Activated CD4-positive, alpha-beta memory T cell treated with anti-CD3 and anti-CD28 coated beads, Interleukin-2, amount 10 ng/mL, durations not matched to agents 7 days and 5 days (primary cell): ENCODE measurements at places on chromosomes 7 and 10. TPM values are rescaled to one million over a fixed set of nuclear protein-coding genes. Genes with fewer than 3 reads are reported as not detected.

SLC16A12 gene
- total RNA-seq, result not detected

IKZF1 gene
- 404 TPM for total RNA-seq

RNLS gene
- 1.3 TPM for total RNA-seq

AUTS2 gene
- total RNA-seq, result 17.7 TPM

FAM13C gene
- total RNA-seq, result not detected

NUB1 gene
- total RNA-seq, result 62.1 TPM

SLC16A9 gene
- 0.48 TPM for total RNA-seq

CFAP70 gene
- 0.70 TPM for total RNA-seq

FAM131B gene
- 1.2 TPM for total RNA-seq

GHITM gene
- total RNA-seq, result 124 TPM
